Right forelimb (tissue), 1 donor: ENCODE measurements at places on chromosomes 2 and 18.

DNA sequence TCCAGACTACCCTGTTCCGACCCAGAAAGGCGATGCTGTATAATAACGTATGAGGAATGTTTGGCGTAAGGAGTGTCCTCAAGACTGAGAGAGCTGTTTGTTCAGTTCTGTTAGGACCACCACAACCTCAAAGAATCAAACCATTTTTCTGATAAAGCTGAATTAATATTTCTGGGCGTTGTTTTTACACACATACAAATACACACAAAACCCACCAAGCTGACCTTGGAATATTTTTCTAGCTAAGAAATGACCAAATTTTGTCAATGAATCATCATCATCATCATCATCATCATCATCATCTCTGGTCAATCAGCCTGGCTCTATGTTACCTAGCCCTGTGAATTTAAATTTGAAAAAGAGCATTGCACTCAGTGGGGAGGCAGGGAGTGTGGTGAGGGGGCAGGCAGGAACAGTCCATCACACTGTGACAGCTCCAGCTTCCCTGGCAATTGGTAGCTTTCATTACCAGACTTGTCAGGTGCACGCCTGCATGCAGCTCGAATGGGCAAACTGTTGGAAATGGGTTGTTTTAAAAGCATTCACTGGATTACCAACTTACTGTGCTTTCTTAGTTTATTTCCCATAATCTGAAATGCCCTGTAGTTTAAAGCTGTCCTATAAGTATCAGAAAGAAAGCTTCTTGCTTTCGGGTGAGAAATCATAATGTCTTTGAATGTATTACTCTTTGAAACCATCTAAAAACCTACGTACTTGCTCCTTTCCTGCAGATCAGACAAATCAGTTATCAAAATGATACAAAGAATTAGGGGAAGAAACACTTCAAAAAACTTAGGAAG is 6.9 kb upstream of the POU3F3 start:
- no peak for DNase-seq

DNA sequence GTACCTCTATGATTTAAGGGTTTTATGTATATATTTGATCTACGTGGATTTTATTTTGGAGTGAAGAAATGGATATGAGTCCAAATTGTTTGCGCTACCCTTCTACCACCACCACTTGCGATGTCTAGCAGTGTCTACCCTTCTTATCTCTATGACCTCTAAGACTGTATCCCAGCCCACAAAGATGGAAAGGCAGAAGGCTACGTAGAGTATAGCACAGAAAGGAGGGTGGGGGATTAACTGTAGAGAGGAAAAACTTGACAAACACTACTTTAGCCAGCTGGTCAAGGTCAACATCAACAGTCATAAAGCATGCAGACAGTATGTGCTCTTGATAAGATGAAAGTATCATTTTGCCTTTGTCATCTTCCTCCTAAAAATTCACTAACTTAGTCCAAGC is 14.4 kb downstream of the ITSN2 start:
- DNase-seq: no peak

DNA sequence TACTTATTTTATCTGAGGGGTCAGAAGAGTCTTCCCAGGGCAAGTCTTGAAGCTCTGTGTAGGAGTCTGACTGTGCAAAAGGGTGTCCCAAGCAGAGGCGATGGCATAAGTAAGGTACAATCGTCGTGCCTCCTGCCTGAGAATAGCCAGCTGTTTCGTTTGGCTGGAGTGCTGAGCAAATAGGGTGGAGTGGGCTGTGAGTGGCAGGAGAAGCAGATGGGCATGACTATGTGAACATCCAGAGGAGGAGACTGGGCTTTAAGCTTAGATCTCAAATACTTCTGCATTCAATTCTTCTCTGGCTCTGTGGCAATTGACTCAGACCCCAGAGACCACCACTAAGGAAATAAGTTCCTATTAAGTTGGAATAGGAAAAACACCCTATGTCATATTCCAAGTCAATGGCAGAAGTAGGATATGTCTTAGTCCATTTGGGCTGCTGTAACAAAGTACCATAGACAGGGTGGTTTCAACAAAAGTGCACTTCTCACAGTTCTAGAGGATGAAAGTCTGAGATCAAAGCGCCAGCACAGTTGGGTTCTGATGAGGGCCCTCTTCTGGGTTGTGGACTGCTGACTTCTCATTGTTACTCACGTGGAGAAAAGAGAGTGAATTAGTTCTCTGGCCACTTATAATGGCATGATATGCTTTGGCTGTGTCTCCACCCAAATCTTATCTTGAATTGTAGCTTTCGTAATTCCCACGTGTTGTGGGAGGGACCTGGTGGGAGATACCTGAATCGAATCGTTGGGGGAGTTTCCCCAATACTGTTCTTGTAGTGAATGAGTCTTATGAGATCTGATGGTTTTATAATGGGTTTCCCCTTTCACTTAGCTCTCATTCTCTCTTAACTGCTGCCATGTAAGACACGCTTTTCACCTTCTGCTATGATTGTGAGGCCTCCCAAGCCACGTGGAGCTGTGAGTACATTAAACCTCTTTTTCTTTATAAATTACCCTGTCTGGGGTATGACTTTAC is 120.2 kb downstream of the LPIN1 start:
- no peak for DNase-seq

GRCh38 chr2:188307850-188308283 is 16.2 kb downstream of the GULP1 start:
- no peak for DNase-seq

DNA sequence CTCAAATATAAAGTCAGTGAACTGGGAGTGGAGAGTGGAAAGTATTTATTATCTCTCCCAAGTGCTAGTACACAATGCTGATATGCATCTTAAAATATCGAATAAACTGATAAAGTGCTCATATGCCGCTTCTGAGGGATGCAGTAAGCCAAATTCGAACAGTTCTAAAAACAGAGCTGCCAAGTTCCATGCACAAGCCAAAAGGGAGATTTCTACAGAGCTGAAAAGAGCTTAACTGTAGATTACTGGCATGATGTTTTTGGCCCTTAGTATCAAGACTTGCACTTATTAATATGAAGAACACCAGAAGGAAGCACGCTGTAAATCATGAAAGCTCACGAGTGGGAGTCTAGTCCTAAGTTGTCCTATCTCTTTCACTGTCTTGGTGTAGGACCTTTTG is 7.9 kb downstream of the TMEFF2 start:
- no peak for DNase-seq

- DNase-seq: no peak
Observed at GRCh38 chr2:47720559-47720958, 62.4 kb upstream of the MSH6 start.

- DNase-seq: no peak
Observed at GRCh38 chr2:109213646-109214433, 84.8 kb downstream of the SH3RF3 start.
